ENCODE measurements at places on chromosomes 5 and 9. TPM values are rescaled to one million over a fixed set of nuclear protein-coding genes. Genes with fewer than 3 reads are reported as not detected.

Gene KLF9
- 3.3 TPM for polyA plus RNA-seq

Gene PCDHGA3
- polyA plus RNA-seq: 0.23 TPM

Gene FBP1
- polyA plus RNA-seq: 7.1 TPM

Gene INSYN2B
- not detected for polyA plus RNA-seq

Gene PCDHGA12
- 0.59 TPM for polyA plus RNA-seq

Gene SYK
- 314 TPM for polyA plus RNA-seq

Gene GMCL2
- polyA plus RNA-seq: not detected

Gene FOXD4L6
- polyA plus RNA-seq: not detected

Gene NSD1
- polyA plus RNA-seq: 68.5 TPM

Gene ATP10B
- 1.0 TPM for polyA plus RNA-seq

Gene CARD19
- polyA plus RNA-seq: 36.2 TPM

Gene NACC2
- 0.78 TPM for polyA plus RNA-seq

Gene EIF4EBP3
- 32.9 TPM for polyA plus RNA-seq

Gene PPP3R2
- not detected for polyA plus RNA-seq

Gene OR2Y1
- not detected for polyA plus RNA-seq

Gene PCDHA1
- polyA plus RNA-seq: not detected

Gene PCDHGA1
- polyA plus RNA-seq: not detected

Gene CLIC3
- 3.5 TPM for polyA plus RNA-seq

Gene SPINK4
- polyA plus RNA-seq: not detected

Gene TMEM174
- polyA plus RNA-seq: not detected

Gene SPATA31E1
- polyA plus RNA-seq: not detected

Gene FABP6
- not detected for polyA plus RNA-seq

Gene OR13C4
- polyA plus RNA-seq: not detected

Gene CDH6
- not detected for polyA plus RNA-seq

Gene EIF4E1B
- not detected for polyA plus RNA-seq

Gene NPR3
- polyA plus RNA-seq: not detected

Gene CDC20B
- not detected for polyA plus RNA-seq

Gene SPATA31D4
- not detected for polyA plus RNA-seq

Gene POU4F3
- not detected for polyA plus RNA-seq

Gene OR13C3
- not detected for polyA plus RNA-seq

Gene SLC6A7
- polyA plus RNA-seq: not detected

Gene SMIM33
- polyA plus RNA-seq: not detected

Gene TMEM8B
- polyA plus RNA-seq: 1.3 TPM

Gene NTMT1
- 55.4 TPM for polyA plus RNA-seq

Gene MATR3
- polyA plus RNA-seq: 346 TPM

Gene NR5A1
- not detected for polyA plus RNA-seq

Gene TXNDC8
- not detected for polyA plus RNA-seq

Gene KCTD16
- polyA plus RNA-seq: not detected

Gene TNFSF8
- 3.5 TPM for polyA plus RNA-seq

Gene OCLN
- polyA plus RNA-seq: 0.09 TPM

Gene FPGS
- 51.4 TPM for polyA plus RNA-seq

Gene NMUR2
- polyA plus RNA-seq: not detected

Gene EMB
- 96.3 TPM for polyA plus RNA-seq

Gene TEX48
- not detected for polyA plus RNA-seq

Gene LRRC14B
- not detected for polyA plus RNA-seq

Gene IL13
- not detected for polyA plus RNA-seq

Gene PTGS1
- polyA plus RNA-seq: 17.5 TPM

Gene MYOZ3
- not detected for polyA plus RNA-seq

Gene OGN
- 0.33 TPM for polyA plus RNA-seq
